ENCODE measurements at places on chromosomes 5 and 9. TPM values are rescaled to one million over a fixed set of nuclear protein-coding genes. Genes with fewer than 3 reads are reported as not detected.

Gene ATP6V0E1
- polyA plus RNA-seq, result 177 TPM

DNA sequence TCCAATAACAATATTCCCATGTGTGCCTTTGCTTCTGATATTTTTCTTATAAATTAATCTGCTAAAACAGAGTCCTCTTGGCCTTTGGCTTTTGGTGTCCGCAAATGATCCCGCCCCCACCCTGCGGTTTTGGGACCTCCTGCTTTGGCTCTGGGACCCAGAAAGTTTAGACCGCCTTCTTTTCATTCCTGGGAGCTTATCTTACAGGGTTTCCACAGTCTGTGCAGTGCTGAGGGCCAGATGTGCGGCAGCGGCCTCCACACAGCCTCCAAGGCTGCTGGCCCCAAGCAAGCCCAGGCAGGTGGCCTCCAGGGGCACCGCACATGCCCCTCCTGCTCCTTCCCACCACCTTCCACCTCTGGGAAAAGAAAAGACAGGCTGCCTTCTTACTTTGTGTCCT is 191.5 kb downstream of the ERCC6L2 start:
- DNase-seq, result no peak

Gene HAPLN1
- polyA plus RNA-seq, result 5.0 TPM

Gene TLX3
- not detected for polyA plus RNA-seq

GRCh38 chr9:126536131-126536530 is 77.6 kb upstream of the LMX1B start:
- no peak for DNase-seq

Gene HTR1A
- not detected for polyA plus RNA-seq

DNA sequence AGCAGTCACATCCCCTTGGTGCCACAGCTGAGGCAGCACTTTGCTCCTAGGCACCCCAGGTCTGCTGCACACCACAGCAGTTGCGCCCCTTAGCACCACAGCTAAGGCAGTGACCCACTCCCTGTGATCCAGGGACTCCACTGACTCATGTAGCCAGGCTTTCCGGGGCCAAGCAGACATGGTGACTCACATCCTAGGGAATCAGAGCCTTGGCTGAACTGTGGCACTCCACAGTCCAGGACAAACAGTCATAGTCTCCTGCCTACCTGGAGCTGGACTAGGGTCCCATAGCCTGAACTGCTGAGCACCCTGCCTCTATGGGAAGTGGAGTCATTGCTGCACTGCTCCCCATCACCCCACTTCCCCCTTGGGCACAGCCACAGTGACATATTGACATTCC is 338.7 kb downstream of the NPR3 start:
- no peak for DNase-seq
